M059J (cell line): ENCODE measurements at places on chromosomes 2 and 18. TPM values are rescaled to one million over a fixed set of nuclear protein-coding genes. Genes with fewer than 3 reads are reported as not detected.

- no peak for DNase-seq
Measured at GRCh38 chr2:231819447-231820042, 33.3 kb downstream of the COPS7B start.

- no peak for DNase-seq
Measured at GRCh38 chr18:22915337-22915736, 17.8 kb upstream of the RBBP8 start.

DNA sequence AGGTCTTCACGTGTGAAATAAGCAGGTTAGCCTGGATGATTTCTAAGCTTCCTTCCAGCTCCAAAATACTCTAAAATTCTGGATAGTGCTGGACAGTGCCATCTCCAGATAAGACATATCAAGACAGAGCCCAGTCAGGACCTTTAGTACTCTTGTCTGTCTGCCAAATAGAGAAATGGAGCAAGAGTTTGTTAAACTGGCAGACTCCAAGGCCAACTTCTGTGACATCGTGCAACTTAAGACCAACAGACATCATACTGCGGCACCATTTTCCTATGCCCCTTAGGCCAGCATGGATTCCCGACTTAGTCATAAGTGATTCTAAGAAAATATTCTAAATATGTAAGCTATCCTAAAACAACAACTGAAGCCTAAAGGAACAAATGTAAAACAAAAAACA lies 118.6 kb downstream of the RBMS1 start:
- peak; percentile 65 for DNase-seq

The CACNB4 gene
- total RNA-seq = 0.12 TPM in 1 of 2 replicates, not detected in the other

- no peak for DNase-seq
Measured at GRCh38 chr2:170815311-170815710, 1.4 kb upstream of the GAD1 start.

The PELI1 gene
- total RNA-seq = 2.3 and 2.6 TPM in 2 replicates
